ENCODE measurements at places on chromosomes 4 and X.

DNA sequence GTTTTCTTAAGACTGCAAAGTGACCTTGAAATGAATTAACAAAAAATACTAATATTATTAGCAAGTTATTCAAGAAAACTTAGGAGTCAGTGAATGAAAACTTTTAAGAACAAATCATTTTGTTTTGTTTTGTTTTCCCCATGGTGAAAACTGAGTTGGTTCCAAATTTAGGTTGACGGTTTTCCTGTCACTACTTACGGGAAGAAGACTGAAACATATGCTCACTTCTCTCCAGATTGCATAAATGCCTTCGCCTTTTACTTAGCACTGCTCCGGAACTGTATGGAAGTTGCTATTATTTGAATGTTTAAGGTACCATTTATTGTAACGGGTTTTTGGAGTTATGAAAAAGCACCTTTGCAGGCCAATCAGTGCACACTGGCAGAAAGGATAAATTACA, 42.8 kb downstream of the DOCK11 start:
- DNase-seq = no peak

DNA sequence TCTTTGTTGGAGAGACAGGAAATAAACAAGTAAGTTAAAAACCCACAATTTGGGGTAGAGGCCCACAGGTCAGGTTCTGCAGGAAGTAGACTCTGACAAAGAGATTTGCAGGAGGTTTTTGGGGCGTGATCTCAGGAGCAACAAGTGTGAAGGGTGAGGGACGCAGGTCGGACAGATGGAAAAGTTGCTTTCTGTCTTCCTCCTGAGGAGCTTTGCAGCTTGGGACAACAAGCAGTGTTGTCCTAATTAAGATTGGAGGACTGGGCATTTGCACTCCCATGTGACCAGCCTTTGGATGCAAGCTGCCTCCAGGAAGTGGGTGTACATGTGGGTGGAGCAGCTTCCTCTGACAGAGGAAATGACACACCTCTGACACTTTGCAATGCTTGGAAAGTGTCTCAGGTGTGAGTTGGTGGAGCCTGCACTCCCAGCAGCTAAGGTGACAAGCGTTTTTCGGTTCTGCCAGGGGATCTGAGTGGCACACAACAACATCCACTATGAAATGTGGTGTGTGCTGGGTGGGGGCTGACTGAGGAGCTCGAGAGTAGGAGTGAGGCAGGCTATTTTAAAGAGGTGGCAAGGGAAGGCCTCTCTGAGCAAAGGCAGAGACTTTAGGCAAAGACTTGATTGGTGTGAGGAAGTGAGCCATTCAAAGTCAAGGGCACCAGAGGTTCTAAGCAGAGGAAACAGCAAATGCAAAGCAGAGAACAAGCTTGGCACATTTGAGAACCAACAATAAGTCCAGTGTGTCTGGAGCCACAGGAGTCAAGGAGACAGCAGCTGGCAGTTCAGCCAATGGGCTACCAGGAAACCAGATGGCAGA, 339.8 kb upstream of the GATB start:
- DNase-seq = peak; percentile 82

DNA sequence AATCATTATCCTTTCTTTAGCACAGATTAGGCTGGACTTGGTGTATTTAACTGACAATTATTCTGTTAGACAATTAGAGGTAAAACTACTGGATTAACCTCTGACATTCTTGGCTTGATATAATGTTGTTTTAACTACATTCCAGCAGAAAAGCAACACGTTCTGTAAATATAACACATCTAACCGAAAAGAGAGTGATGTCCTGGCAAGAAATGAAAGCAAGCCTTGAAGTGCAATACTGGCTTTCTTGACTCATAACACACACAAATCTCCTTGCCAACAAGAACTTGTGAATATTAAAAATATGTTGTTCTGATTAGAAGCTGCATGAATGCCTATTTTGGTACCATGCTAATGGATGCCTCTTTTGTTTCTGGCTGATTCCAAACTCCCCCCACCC, 76.4 kb downstream of the EFHC2 start:
- no peak for DNase-seq

GRCh38 chrX:18698737-18699650, 8.5 kb upstream of the PPEF1 start:
- DNase-seq = no peak

DNA sequence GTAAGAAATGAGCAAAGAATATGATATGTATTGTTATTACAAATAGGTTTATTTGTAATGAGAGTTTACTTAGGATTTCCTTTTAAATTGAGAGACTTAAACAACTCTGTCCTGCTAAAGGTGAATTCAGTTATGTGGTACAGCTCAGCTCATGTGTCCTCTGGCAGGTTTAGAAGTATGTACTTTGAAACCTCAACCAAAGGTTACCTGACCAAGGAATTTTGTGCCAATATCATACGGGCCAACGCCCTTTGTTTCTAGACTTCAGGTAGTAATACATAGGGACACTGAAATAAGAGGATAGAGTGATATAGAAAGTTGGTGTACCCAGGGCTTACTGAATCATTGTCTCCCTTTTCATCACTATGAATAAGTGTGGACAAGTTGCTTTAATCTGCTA, 25.7 kb downstream of the SLAIN2 start:
- DNase-seq = no peak

- no peak for DNase-seq
These were observed 33.4 kb downstream of the KCTD8 start for GRCh38 chr4:44415251-44415650.

GRCh38 chr4:153223930-153224329, 19.7 kb downstream of the TRIM2 start:
- no peak for DNase-seq

- DNase-seq = no peak
These were observed 22.6 kb downstream of the LAMP2 start for GRCh38 chrX:120446498-120446897.

DNA sequence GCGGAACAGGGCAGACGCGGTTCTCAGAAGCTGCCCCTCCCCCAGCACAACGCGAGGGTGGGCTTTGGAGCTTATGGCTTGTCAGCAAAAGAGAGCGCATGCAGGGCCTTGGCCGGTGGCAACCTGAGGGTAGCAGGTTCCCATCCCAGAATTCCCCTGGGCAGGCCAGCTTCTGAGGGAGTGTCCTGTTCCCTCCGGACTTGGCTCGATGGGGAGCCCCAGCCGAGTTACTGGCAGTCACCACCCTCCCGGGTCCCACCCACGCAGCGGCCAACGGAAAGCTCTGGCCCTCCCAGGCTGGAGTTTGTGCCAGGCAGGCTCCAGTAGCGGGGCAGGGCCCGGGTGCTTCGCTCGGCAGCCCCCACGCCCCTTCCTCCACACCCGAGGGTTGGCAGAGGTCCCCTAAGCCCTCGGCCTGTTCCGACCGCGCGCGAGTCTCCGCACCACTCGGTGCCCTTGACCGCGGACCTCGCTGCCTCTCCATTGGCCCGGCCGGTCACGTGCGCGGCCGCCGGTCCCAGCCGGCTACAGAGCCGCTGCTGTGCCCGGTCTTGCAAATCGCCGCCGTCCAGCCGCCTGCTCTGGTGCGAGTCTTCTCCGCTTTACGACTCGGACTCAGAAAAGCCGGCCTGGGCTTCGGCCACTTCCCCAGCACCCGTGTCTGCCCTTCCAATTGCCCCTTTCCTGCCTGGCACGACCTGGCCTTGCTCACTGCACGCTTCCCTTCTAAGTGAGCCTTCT, 20.9 kb upstream of the MTM1 start:
- no peak for DNase-seq

DNA sequence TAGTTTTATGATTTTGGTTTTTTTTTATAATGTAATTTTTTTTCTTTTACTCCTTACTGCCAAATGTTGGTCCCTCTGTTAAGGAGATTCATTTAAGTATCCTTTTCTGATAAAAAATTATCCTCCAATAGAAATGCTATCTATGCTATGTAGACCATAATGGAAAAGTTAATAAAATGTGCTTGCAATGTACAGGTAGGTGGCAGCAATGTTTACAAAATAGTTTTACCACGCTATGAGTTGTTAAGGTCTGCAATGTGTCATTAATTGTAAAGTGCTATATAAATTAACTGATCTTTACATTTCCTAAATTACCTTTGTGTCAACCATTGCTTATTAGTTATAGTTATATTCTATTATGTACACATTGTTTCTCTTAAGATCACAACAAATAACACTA, 3.8 kb upstream of the CENPC start:
- peak; percentile 66 for DNase-seq

- no peak for DNase-seq
These were observed 70.3 kb downstream of the SH3RF1 start for GRCh38 chr4:169200361-169201030.

GRCh38 chr4:16658183-16658582, 240.3 kb downstream of the LDB2 start:
- DNase-seq = no peak

- no peak for DNase-seq
These were observed 39.8 kb downstream of the GLRB start for GRCh38 chr4:157115613-157116335.

DNA sequence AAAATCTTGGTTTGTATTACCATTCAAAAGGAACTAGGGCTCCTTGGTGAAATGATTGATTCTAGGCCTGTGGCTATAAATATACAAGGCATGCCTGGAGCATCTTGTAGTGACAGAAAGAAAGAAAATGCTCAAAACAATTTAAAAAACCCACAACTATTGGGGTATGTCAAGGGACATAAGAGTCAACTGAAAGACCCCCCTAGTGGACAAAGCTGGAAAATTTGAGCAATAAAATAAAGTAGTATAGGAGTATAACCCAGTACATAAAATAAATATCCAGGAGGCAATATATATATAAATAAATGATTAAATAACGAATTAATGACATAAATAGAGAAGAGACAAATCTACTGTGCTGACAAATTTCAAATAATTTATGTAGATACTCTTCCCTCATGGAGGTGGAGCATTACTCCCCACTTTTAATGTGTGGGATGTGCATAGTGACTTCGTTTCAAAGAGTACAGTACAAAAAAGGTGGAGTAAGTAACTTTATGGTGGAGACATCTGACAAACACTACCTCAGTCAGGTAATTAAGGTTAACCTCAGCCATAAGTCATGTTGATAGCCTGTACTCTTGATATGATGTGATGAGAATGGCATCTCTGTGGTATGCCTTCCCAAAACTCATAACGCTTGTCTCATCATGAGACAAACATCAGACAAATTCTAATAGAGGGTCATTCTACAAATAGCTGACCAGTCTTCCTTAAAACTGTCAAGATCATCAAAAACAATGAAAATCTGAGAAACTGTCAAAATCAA, 185.0 kb upstream of the GLRA2 start:
- no peak for DNase-seq

GRCh38 chrX:149037281-149037870, 467.7 kb downstream of the IDS start:
- DNase-seq = no peak

- DNase-seq = no peak
These were observed 335.5 kb downstream of the IL15 start for GRCh38 chr4:141971869-141972268.

GRCh38 chr4:83629945-83630721, 94.2 kb downstream of the GPAT3 start:
- peak; percentile 67 for DNase-seq

GRCh38 chrX:72132456-72132855, 741 bp upstream of the RTL5 start:
- DNase-seq = no peak

- no peak for DNase-seq
These were observed 753.1 kb upstream of the FRG1 start for GRCh38 chr4:189187531-189188052.

GRCh38 chrX:13159886-13160285, 115.5 kb upstream of the FAM9C start:
- DNase-seq = no peak

DNA sequence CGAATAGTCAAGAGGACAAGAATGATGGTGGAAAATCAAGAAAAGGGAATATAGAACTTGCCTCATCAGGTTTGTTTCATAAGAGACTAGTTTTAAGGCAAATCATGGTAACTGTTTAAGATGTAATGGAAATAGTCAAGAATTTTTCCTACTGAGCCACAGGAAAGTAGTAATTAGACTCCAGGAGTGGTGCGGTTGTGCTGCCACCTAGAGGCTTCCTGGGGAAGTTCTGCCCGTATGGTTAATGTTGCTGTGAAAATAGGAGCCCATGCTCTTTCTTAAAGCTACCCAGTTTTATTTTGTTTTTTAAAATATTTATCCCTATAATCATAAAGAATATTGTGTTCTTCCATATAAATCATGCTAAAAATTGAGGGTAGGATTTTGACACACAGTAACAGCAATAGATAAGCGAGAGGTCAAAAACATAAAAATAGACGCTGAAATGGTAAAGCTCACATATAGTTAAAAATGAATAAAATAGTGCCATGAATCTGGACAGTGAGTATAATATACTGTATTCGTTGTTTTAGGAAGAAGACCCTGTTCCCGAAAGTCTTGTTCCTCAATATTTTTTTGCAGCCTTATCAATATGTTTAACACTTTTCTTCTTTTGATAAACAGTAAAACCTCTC, 87.0 kb downstream of the PHOX2B start:
- DNase-seq = peak; percentile 24

DNA sequence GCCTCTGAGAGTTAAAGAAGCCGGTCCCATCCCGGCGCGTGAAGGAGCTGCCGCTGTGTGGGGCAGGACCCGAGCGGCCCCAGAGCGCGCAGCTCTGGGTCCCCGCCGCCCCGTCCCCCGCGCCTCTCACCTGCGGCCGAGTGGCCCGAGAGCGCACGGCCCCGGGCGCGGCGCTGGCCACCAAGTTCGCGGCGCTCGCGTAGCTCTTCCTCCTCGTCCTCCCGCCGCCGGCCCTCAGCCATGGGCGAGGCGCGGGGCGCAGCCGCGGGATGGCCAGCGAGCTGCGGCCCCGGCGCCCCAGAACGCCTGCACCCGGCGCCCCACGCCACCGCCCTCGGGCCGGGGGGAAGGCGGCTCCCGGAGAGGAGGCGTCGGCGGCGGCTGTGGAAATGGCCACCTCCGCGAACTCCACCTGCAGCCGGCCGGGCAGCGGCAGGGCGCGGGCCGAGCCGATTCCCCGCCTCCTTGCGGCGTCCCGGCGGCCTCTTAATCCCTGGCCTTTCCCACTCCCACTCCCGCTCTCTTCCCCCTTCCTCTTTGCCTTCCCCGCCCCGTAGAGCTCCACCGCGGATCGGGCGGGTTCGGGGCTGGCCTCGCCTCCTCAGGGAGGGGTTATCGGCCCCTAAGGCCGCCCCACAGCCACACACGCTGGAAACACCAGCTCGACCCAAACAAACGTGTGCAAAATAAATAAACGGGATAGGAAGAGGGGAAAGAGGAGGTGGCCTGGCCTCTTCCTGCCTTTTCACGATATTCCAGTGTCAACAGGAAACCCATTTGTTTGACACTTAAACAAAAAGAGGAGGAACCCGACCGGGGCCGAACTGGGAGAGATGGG, at the start of gene SH3D19:
TSS of gene SH3D19 (minus strand) at position 495 of the 838 bp plus-strand sequence. CDS start at position 242, 253 bp downstream.
- DNase-seq = no peak

DNA sequence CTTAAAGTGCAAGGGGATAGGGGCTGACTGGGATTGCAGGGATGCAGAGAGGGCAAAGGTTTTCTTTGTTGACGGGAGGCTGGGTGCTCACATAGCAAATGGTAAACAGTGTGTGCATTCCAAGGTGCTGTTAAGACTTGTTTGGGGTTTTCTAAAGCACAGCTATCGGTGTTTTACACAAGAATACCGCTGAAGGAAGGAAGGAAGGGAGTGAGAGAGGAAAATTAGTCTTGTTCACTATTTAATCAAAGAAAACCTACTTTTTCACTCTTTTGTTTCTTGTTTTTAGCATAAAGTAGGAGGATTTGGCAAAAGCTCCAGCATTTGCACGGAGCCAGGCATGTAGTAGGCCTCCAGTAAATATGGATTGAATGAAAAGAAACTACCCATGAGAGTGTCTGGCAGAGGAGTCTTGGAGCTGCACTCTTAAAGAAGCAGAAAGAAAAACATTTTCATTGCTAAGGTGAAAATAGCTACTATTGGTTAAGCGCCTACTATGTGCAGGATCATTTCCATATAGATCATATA, 99.7 kb downstream of the FIP1L1 start:
- DNase-seq = no peak

GRCh38 chr4:168408620-168409019, 71.7 kb downstream of the DDX60L start:
- no peak for DNase-seq
